ENCODE measurements at places on chromosomes 3 and 15.

GRCh38 chr3:133413161-133414020, 13.5 kb downstream of the BFSP2 start:
- no peak for DNase-seq

DNA sequence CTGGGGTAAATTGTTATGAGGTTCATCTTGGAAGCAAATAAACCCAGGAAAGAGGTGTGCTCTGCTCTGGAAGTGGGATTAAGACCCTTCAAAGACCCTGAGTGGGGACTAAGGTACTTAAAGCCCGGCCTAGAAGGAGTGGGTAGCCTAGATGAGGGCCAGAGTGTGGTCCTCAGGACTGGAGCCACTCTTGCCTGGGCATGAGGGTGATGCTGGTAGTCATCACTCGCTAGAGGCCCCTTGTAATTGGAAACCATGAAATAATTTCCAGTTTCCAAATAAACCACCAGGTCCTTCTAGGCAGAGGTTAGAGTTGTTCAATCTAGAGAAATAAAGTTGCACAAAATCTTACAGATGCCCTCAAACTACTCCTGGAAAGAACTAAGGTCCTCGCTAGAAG, 15.2 kb upstream of the LMCD1 start:
- no peak for DNase-seq

DNA sequence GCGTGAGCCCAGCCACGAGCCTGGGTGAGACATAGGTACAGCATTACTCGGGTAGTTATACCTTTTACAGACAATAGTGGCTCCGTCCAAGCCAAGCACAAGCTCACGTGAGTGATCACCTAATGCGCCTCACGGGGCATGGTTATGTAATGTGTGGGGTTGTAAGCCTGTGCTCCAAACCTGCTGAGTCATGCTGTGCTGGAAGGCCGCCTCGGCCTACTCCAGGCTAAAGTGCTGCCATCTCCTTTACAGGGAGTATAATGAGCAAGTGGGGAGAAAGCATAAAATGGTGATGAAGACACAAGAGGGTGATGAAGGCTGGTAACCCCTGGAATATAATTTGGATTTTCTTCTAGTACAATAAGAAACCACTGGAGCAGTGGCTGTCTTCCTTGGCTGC, 175.8 kb upstream of the STT3B start:
- DNase-seq: no peak

DNA sequence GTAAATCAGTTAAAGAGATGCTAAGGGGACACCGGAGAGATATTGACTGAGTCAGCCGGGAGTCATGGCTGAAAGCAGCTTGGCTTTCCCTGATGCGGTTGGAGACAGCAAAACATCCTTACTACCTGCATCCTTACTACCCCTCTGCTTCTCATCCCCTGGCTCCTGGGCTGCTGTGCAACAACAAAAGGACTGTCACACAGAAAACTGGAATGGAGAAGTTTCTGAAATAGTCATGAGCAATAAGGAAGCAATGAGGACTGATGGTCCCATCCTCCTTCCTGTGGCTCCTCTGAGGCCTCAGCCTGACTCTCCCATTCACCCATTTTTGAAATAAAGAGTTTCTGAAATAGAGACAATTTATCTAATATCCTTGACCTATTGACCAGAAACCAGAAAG, 1.1 kb downstream of the HCLS1 start:
- no peak for DNase-seq

- no peak for DNase-seq
Measured at GRCh38 chr3:27387625-27388024, 18.4 kb upstream of the NEK10 start.

DNA sequence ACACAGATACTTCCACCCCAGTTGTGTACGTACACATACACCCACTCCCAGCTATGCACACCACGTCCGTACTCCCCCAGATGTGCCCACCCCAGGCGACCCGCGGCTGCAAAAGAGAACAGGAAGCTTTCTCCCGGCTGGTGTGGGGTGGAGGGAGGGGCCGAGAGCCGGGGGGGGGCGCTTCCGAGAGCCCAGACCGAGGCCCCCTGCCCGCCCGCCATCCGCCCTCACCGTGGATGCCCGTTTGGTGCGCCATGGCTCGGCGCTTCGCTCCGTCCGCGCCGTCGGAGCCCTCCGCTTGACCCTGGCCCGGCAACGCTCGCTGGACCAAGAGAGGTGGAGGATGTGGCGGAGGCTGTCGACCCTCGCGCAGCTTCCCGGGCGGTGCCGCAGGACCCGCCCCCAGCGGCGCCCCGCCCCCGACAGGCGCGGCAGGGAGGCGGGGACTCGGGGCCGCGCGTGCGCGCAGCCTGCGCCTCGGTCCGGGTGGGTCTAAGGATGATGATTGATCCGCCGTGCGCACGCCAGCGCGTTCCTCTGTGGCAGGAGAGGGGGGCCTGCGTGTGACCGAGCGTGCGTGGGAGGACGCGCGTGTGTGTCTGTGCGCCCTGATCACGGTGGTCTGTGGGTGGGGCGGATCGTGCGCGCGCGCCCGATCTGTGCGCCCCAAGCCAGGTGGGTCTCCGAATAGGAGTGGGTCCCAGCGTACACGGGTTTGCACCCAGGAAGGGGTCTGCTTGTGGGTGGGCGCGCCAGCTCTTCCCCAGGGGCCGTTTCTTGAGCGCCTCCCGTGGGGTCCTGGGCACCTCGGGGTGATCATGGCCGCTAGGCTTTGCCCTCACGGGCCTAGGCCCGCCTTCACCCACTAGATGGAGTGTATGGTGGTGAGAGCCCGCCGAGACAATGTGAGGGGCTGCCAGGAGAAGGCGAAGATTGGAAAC, at the start of gene TWF2:
TWF2 (minus strand) TSS at position 398 of the 941 bp plus-strand sequence; CDS start at position 256, 142 bp downstream.
- DNase-seq: no peak

- DNase-seq: no peak
Measured at GRCh38 chr15:57549935-57550334, 41.8 kb upstream of the MYZAP start.

- no peak for DNase-seq
Measured at GRCh38 chr3:58948018-58948417, 101.8 kb downstream of the CFAP20DC start.

All from NCI-H2081 treated with DMSO at 0.1 percent for 48 hours (cell line).